ENCODE measurements at places on chromosomes 5 and 9. TPM values are rescaled to one million over a fixed set of nuclear protein-coding genes. Genes with fewer than 3 reads are reported as not detected.
A peak's percentile ranks its signal among the peaks of the same experiment; 100 is the strongest.

- no peak overlapping the region for H3K27ac ChIP-seq
- no peaks in the 10 kb centered on the region for H3K36me3 ChIP-seq
- no peaks in the 10 kb centered on the region for H3K4me1 ChIP-seq
- peaks cover 58% of the 10 kb centered on the region for H3K27me3 ChIP-seq
- H3K4me3 ChIP-seq = no peak overlapping the region
- DNase-seq = no peak
These were observed 315.0 kb upstream of the TLE4 start for GRCh38 chr9:79256691-79257213.

- no peaks in the 10 kb centered on the region for H3K36me3 ChIP-seq
- no peak overlapping the region for H3K4me3 ChIP-seq
- no peak overlapping the region for H3K27ac ChIP-seq
- no peaks in the 10 kb centered on the region for H3K27me3 ChIP-seq
- no peaks in the 10 kb centered on the region for H3K4me1 ChIP-seq
These were observed 20.0 kb downstream of the OGN start for GRCh38 chr9:92384375-92384774.

- H3K27ac ChIP-seq = no peak overlapping the region
- H3K4me3 ChIP-seq = no peak overlapping the region
- no peaks in the 10 kb centered on the region for H3K36me3 ChIP-seq
- DNase-seq = peak; percentile 48
- no peaks in the 10 kb centered on the region for H3K27me3 ChIP-seq
These were observed 209.3 kb downstream of the DAB2IP start for GRCh38 chr9:121860744-121861143.

- H3K4me3 ChIP-seq = no peak overlapping the region
- H3K27me3 ChIP-seq = no peaks in the 10 kb centered on the region
These were observed 2.9 kb downstream of the IPPK start for GRCh38 chr9:92666912-92667532.

The MSX2 gene
- total RNA-seq = not detected

DNA sequence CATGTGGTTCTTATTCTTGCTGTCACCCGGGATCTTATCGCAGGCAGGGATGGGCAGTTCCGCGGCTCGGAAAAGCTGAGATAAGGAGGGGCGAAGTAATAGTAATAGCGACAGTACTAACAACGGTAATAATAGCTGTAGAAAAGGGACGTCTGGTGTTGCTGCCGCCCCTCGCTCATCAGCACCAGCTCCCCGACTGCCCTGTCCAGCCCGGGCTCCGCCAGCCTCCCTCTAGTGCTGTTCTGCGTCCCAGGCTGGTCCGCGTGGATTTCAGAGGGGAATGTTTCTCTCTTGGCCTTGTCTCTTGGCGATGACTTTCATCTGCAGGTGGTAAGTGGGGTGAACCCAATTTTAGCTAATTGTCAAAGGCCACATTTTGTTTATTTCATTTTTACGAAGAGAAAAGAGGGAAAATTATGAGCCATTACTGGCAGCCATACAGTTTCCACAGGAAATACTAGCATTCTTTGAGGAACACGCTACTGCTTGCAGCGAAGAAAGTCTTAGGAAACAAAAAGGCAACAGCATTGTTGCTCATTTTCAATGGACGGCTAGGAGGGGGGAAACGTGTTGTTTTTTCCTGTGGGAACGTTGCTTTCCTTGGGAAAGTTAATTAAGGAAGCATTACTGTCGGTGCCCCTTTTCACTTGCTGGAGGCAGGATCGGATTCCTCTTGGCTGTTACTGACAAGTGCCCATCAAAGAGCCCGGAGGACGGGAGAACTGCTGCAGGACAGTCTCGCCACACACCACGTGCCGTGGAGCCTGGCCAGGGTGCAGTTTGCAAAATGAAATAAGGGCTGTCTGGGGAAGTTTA, 762 bp downstream of the SNCAIP start:
- no peaks in the 10 kb centered on the region for H3K36me3 ChIP-seq
- no peak overlapping the region for H3K27ac ChIP-seq
- no peak overlapping the region for H3K4me3 ChIP-seq
- H3K4me1 ChIP-seq = no peaks in the 10 kb centered on the region

DNA sequence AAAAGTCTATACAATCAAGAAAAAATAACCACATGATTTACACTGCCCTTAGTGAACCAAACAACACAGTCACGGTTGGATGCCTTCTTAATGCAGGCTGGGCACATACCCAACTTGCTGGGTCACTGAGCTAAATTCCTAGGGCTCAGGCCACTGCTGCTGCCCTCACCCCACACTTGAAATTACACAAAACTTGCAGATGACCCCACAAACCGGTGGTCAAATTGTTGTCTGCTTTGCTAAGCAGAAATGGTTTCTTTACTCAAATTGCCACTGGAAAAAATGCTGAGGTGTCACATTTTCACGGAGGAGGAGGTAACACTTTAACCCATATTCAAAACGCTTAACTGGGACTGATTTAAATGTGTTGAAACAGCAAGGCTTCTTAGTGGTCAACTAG, 62.4 kb downstream of the HMHB1 start:
- DNase-seq = no peak
- H3K27me3 ChIP-seq = no peaks in the 10 kb centered on the region
- H3K27ac ChIP-seq = no peak overlapping the region
- H3K36me3 ChIP-seq = no peaks in the 10 kb centered on the region
- H3K4me3 ChIP-seq = no peak overlapping the region

DNA sequence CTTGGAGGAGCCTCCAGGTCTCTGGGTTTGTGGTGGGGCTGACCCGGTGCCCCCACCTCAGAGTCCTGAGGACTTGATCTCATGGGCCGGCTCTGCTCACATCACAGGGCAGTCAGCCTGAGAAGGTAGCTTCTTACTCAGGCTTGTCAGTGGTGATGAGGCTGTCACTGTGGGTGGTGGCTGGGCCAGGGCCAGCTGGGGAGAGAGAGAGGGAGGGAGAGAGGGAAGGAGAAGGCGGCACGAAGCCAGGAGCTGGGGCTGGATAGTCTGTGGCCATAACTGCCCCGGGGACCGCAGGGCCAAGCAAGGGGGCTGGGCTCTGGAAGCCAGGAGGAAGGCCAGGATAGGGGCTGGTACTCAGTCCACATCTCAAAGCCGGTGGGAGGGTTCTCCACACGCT, 6.5 kb downstream of the NTNG2 start:
- H3K4me3 ChIP-seq = no peak overlapping the region
- no peaks in the 10 kb centered on the region for H3K4me1 ChIP-seq
- no peaks in the 10 kb centered on the region for H3K36me3 ChIP-seq
- no peak for DNase-seq

The RGS7BP gene
- not detected for total RNA-seq

- no peaks in the 10 kb centered on the region for H3K4me1 ChIP-seq
- H3K27ac ChIP-seq = no peak overlapping the region
- no peak overlapping the region for H3K4me3 ChIP-seq
- no peak for DNase-seq
- H3K36me3 ChIP-seq = no peaks in the 10 kb centered on the region
These were observed 239.5 kb upstream of the SLC24A2 start for GRCh38 chr9:20028192-20028848.

DNA sequence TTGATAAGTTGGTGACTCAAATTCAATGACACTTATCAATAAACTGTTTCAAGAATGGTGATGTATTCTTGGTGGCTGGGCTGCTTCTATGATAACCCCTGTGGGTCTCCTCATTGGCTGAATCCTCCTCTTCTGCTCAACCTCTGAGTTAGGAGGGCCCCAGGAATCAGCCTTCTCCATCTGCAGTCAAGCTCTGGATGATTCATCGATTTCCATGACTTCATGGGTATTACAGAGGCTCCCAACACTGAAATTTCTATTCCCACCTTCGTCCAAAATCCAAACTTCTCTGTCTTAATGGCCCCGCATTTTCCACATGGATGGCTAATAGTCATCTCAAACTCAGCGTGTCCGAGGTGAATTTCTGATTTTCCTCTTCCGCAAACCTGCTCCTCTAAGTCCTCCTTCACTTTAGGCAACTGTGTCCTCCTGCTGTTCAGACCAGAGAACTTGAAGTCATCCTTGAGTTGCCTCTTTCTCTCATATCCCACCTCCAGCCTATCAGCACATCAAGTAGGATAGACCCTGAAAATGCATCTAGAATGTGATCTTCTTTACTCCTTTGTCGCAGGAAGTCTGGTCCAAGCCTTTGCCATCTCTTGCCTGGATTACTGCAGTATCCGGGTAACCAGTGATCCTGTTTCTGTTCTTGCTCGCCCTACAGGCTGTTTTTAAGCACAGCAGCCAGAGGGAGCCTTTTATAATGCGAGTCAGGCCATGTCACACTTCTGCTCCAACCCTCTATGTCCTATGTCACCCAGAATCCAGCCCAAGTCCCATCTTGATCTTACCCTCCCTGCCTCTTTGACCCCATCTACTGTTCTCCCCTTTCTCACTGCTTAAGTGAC, 41.4 kb upstream of the IL7R start:
- no peak overlapping the region for H3K27ac ChIP-seq
- H3K4me3 ChIP-seq = no peak overlapping the region

GRCh38 chr5:103667068-103667467, 104.5 kb upstream of the NUDT12 start:
- DNase-seq = no peak
- H3K4me3 ChIP-seq = no peak overlapping the region
- no peak overlapping the region for H3K27ac ChIP-seq
- H3K36me3 ChIP-seq = no peaks in the 10 kb centered on the region
- H3K4me1 ChIP-seq = peaks cover 12% of the 10 kb centered on the region

GRCh38 chr9:131017067-131017466, 8.1 kb downstream of the LAMC3 start:
- H3K4me1 ChIP-seq = no peaks in the 10 kb centered on the region
- H3K27me3 ChIP-seq = peaks cover 27% of the 10 kb centered on the region
- H3K27ac ChIP-seq = no peak overlapping the region

The IL5 gene
- total RNA-seq = not detected

DNA sequence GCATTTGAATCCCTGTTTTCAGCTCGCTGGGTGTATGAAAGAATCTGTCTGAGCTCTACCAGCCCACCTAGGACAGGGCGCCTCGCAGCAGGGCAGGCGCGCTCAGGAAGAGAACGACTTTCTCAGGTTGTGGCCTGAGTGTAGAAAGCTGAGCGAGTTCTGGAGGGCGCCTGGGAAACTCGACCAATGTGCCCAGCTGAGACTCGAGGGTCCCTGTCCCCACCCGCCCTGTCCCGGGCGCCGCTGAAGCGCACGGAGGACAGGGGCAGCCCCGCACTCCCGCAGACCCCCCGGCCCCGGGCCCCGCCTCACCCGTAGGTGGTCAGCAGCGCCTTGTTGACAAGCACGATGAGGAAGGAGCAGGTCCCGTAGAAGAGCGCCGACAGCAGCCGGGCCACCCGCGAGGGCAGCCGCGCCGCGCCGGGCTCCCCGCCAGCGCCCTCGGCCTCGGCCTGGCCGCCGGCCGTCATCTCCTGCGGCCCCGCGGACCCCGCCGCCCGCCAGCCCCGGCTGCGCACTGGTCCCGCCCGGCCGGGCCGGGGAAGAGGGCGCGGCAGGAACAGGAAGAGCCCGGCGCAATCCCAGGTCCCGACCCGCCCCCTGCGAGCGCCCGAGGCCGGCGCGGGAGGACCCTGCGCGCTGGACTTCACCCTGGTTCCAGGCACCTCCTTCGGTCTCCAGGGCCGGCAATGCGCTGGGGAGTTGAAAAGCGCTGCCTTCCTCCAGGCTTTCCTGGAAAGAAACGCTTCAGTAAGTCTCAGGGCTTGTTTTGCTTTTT, at the start of gene SLC35D2:
Gene SLC35D2, minus strand, starts transcription at position 547 of the 778 bp plus-strand sequence. Its CDS starts 77 bp downstream, at position 470.
- peak within 1 kb of the TSS; percentile 58 for H3K4me3 ChIP-seq
- H3K36me3 ChIP-seq = peaks cover 14% of the 10 kb centered on the region
- peak within 1 kb of the TSS; percentile 36 for H3K27ac ChIP-seq
- peak; percentile 78 for DNase-seq
- no peaks in the 10 kb centered on the region for H3K27me3 ChIP-seq
- H3K4me1 ChIP-seq = peaks cover 19% of the 10 kb centered on the region

The MTAP gene
- total RNA-seq = 44.1 TPM

GRCh38 chr9:96395964-96396363, 12.5 kb upstream of the SLC35D2 start:
- no peaks in the 10 kb centered on the region for H3K27me3 ChIP-seq
- no peak overlapping the region for H3K4me3 ChIP-seq
- H3K4me1 ChIP-seq = no peaks in the 10 kb centered on the region
- no peak overlapping the region for H3K27ac ChIP-seq
- DNase-seq = no peak

GRCh38 chr9:120235081-120235480, 344.9 kb downstream of the CDK5RAP2 start:
- H3K27ac ChIP-seq = no peak overlapping the region
- no peaks in the 10 kb centered on the region for H3K4me1 ChIP-seq
- peaks cover 9% of the 10 kb centered on the region for H3K27me3 ChIP-seq
- DNase-seq = no peak
- no peak overlapping the region for H3K4me3 ChIP-seq

DNA sequence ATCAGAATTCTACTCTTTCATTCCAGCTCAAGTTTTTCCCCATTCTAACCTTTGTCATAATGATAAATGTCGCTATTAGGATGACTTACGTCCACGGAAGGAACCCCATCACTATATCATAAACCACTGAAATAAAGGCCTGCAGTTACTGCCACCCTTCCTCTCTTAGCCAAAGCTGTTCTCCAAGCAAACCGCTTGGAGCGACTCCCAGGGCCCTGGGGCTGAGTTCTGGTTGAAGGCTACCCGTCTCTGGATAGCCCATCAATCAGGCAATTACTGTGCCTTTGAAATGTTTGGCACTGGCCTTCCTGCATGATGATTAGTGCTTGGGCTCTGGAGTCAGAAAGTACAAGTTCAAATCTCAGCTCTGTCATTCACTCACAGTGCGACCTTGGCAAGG, 386.0 kb downstream of the SPOCK1 start:
- H3K4me1 ChIP-seq = peaks cover 17% of the 10 kb centered on the region
- H3K4me3 ChIP-seq = no peak overlapping the region
- no peak overlapping the region for H3K27ac ChIP-seq
- no peak for DNase-seq
- H3K27me3 ChIP-seq = no peaks in the 10 kb centered on the region

The SGCD gene
- not detected for total RNA-seq

DNA sequence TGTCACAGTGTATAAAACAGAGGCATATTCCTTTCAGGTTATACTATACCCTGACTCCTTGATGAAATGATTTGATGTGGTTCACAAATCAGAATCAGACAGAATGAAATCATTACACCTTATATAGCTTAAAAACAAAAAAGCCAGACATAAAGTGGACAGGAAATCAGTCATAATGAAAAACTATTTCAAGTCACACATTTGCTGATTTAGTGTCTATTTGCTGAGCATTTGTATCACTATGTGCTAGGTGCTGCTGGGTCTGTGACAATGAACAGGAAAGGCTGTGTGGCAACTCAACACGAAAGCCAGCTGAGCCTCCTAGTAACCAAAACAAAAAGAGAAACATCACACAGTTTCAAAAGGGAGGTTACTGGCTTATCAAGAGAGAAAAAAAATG, 194.0 kb downstream of the EFNA5 start:
- H3K27me3 ChIP-seq = no peaks in the 10 kb centered on the region
- peak; percentile 85 for DNase-seq
- no peak overlapping the region for H3K4me3 ChIP-seq

GRCh38 chr9:134971196-134971595, 53.5 kb upstream of the FCN1 start:
- H3K4me1 ChIP-seq = no peaks in the 10 kb centered on the region
- no peak overlapping the region for H3K27ac ChIP-seq
- DNase-seq = no peak
- H3K4me3 ChIP-seq = no peak overlapping the region
- peaks cover 98% of the 10 kb centered on the region for H3K27me3 ChIP-seq
- H3K36me3 ChIP-seq = no peaks in the 10 kb centered on the region

GRCh38 chr5:150166650-150167511, at the start of gene CDX1:
TSS of gene CDX1 (plus strand) at chr5:150166778. CDS start at chr5:150166877, 99 bp downstream.
- no peaks in the 10 kb centered on the region for H3K36me3 ChIP-seq
- no peak within 1 kb of the TSS for H3K4me3 ChIP-seq
- no peak for DNase-seq
- no peaks in the 10 kb centered on the region for H3K4me1 ChIP-seq
- H3K27me3 ChIP-seq = 0 out of 2 replicates have a peak, but pooled peaks cover 7% of the 10 kb centered on the region

The TMEM215 gene
- not detected for total RNA-seq

The TEK gene
- total RNA-seq = not detected

The SPATA31A7 gene
- not detected for total RNA-seq

Measured in PC-9 (cell line).